CD4-positive, alpha-beta T cell treated with Interleukin-15 for 4 hours (primary cell): ENCODE measurements at places on chromosomes 5 and 9.

DNA sequence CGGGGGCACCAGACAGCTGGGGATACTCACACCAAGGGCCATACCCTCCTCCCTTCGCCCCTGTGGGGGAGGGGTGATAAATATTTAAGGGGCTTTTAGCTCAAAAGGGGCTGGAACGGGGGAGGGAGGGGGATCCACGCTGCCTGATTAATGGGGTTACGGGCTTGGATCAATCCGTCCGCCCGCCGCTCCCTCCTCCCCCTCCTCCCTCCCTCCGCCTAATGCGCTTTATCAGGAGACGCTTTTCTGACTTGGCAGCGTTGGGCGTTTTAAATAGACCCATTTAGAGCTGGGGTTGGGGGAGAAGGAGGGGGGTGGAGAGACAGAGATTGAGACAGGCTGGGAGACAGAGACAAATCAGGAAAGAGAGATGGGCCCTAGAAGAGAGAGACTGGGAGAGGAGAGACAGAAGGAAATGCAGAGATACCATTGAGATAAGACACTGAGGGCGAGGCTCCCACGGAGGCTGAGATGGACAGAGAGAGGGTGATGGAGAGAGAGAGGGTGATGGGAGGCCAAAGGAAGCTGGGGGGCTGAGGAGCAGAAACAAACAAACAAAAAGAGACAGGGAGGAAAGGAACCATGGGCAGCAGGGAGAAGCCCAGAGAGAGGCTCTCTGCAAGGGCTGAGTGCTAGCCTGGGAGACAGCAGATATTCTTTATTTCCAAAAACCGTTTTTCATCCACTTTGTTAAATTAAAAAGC, 10.3 kb downstream of the CNTFR start:
- DNase-seq = no peak

DNA sequence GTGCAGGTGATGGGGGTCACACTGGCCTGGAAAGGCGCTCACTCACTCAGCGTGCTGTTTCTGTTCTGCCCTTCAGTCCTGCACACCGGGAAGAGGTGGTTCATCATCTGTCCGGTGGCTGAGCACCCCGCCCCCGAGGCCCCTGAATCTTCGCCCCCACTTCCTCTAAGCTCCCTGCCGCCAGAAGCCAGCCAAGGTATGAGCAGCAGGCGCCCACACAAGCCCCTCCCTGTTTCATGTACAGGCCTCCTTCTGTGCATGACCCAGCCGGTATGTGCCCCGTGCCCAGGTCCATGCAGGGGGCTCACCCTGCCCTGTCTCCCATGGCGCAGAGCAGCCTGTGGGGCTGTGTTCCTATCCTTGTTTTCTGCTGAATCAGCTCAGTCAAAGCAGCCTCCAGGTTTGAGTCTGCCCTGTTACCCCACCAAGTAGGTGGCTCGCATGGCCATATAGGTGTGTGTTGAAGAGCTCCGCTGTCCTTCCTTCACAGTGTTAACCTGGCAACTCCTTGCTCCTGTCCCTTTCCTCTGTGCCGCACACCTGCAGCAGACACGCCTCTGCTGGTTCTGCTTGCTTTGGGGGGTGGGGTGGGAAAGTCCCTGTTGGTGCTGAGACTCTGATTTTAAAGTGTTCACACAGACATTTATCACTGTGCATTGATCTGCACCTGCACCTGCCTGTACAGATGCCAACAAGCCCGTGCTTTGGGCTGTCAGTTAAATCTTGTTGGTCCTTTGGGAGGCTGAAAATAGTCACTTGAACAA, 84.8 kb downstream of the WNK2 start:
- DNase-seq = peak; percentile 24

DNA sequence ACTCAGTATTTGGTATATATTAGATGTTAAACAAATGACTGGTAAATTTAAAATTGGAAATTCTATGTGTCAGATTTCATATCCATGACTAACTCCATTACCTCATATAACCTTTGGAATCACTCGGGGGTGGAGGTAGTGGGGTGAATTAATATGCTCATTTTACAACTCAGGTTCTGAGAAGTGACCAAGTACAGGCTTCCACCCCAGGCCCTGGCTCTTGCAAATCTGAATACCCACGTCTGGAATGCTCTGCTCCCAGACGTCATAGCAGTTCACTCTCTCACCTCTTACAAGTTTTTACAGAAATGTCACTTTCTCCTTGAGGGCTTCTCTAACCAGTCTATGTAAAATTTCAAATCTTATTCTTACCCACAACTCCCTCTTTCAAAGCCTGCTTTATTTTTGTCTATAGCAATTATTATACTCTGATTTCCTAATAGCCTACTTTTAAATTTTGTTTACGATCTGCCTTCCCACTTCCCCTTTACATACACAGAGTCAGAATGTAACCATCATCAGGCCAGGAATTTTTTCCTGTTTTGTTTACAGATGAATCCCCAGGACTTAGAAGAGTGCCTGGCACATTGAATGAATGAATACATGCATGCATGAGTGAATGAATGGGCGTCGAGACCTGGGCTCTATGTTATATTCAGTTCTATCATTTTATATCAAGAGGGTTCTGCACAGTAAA, 134.1 kb upstream of the IFNE start:
- no peak for DNase-seq

GRCh38 chr5:127660047-127660733, 11.3 kb downstream of the CTXN3 start:
- no peak for DNase-seq

DNA sequence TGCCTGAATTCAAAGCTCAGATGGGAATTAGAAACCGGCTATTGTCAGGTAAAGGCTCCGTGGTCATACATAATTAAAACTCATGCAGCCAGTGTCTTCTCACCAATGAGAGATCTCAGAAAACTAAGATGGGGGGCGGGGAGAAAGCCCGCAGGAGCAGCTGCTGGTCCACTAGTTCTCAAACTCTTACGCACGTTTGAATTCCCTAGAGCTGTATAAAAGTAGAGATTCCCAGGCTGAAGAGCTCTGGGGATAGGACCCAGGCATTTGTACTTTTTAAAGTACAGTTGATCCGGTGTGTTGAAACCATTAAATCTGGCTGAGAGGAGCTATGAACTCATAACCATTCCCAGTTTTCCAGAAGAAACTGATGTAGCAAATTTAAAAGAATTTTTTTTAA, 68.5 kb downstream of the FRMD3 start:
- no peak for DNase-seq

GRCh38 chr5:90014420-90014819, 395.1 kb downstream of the CETN3 start:
- DNase-seq = no peak

- no peak for DNase-seq
Measured at GRCh38 chr5:172695232-172696054, 54.4 kb downstream of the NEURL1B start.

- no peak for DNase-seq
Measured at GRCh38 chr5:80615266-80615914, 39.1 kb upstream of the MSH3 start.

DNA sequence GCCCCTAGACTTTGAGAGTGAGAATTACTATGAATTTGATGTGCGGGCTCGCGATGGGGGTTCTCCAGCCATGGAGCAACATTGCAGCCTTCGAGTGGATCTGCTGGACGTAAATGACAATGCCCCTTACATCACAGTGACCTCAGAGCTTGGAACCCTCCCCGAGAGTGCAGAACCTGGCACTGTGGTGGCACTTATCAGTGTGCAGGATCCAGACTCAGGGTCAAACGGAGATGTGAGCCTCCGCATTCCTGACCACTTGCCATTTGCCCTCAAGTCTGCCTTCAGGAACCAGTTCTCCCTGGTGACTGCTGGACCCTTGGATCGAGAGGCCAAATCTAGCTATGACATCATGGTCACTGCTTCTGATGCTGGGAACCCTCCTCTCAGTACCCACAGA, 1.3 kb downstream of the PCDHGC4 start:
- no peak for DNase-seq

DNA sequence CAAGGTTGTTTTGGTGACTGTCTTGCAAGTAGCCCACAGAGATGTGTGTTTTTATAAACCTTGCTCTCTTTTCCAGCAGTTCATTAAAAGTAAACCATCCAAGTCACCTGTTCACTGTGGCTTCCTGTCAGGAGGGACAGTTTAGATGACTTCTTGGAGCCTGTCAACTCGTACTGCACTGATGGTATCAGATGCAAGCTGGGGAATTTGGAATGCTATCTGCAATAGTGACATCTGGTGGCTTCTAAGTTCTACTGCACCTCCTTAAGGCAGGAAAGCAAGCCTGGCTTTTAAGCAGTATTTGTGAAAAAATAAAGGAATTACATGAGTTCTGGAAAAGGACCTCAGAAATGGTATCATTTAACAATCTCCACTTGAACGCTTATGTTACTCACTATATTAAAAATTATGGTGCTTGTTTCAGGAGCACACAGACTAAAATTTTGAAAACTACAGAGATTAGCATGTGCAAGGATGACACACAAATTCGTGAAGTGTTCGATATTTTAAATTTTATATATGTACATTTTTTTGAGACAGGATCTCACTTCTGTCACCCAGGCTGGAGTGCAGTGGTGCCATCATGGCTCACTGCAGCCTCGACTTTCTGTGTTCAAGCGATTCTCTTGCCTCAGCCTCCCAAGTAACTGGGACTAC, 164.0 kb downstream of the TTC39B start:
- DNase-seq = peak; percentile 28

DNA sequence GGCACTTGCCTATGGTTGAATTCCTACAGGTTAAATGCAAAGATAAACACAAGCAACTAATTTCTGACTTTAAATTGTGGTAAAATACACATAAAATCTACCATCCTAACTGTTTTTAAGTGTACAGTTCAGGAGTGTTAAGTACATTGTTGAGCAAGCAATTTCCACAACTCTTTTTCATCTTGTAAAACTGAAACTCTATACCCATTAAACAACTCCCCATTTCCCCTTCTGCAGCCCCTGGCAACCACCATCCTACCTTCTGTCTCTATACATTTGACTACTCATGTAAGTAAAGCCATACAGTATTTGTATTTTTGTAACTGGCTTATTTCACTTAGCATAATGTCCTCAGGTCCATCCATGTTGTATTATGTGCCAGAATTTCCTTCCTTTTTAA, 38.5 kb upstream of the STX17 start:
- DNase-seq = no peak

GRCh38 chr5:88486431-88486830, 217.8 kb upstream of the TMEM161B start:
- no peak for DNase-seq

GRCh38 chr5:89712134-89712700, 697.3 kb downstream of the CETN3 start:
- DNase-seq = no peak

- DNase-seq = no peak
Measured at GRCh38 chr5:74510476-74511075, 130.0 kb downstream of the ENC1 start.

- DNase-seq = no peak
Measured at GRCh38 chr5:114362197-114362976, 517 bp downstream of the KCNN2 start.

- DNase-seq = no peak
Measured at GRCh38 chr5:67272453-67273130, 76.0 kb upstream of the CD180 start.

DNA sequence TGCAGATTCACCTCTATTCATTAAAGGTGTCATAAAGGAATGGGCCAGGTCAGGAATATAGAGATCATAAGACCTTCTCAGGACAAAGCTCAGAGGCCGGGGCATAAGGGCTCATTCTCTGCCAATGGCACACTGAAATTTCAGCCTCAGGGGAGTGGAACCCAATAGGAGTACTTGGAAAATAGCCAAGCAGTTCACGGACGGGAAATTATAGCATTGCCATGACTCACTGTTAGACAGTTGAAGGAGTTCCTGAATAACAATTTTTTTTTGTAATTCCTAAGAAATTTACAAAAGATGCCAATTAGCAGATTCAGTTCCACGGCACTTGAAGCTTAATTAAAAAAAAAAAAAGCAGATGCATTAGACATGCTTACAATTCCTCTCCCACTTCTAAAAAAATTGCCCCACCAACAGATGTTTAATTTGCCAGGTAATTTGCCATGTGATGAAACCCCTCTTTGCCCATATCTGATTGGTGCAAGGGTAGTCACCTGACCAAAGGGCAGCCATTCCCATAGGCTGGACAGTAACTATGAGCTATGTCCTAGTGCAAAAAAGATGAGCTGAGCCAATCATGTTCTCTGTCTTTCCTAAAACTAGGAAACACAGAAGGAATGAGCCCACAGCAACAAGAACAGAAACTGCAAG, 58.6 kb downstream of the PTCD2 start:
- DNase-seq = no peak

DNA sequence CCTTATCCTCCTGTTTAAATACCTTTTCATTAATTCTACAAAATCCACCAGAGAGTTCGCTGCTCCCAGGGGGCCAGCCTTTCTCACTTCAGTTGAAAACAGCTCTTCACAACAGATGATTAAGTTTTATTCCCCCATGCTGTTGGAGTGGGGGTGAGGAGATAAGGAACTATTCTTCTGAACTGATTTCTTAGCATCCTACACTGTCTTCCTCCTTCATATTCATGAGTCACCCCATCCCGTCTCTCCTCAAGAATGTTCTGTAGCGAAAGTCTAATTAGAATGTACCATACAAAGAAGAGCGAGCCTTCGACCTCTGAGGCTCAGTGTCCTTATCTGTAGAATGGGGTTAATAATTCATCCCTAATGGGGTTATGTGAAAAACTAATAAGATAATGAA, 138.0 kb downstream of the PIK3R1 start:
- DNase-seq = no peak

- no peak for DNase-seq
Measured at GRCh38 chr9:121447321-121447834, 52.3 kb downstream of the GGTA1 start.

GRCh38 chr5:76014005-76014404, 69.2 kb upstream of the SV2C start:
- no peak for DNase-seq

GRCh38 chr5:134267366-134268018, 41.6 kb upstream of the PPP2CA start:
- no peak for DNase-seq

- no peak for DNase-seq
Measured at GRCh38 chr9:118558026-118558425, 811.2 kb downstream of the BRINP1 start.

DNA sequence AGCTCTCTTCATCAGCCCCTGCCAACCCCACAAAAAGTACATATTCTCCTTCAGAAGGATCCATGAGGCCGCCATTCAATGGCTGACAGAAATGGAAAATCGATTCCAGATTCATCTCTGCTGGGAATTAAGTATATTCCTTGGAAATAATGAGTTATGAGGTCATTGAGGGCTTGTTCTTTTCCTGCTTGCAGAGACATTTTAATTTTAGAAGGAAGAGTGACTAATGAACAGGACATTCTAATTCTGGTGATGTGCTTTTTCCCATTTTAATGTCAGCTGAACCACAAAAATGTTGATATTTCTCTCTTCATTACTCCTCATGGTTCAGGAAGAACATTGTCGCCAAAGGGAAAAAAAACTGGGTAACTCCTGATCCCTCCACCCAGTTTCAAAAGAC, 314.0 kb downstream of the PIK3R1 start:
- DNase-seq = no peak
